IgD-negative memory B cell (primary cell): ENCODE measurements at places on chromosomes 13 and 19. TPM values are rescaled to one million over a fixed set of nuclear protein-coding genes. Genes with fewer than 3 reads are reported as not detected.

Gene TSHZ3
- polyA plus RNA-seq: not detected

Gene SKA3
- polyA plus RNA-seq: 0.43 TPM

Gene DIAPH3
- not detected for polyA plus RNA-seq

Gene EID2B
- polyA plus RNA-seq: 2.5 TPM

Gene RINL
- polyA plus RNA-seq: 61.3 TPM

Gene ZNF331
- polyA plus RNA-seq: 27.1 TPM

Gene CGB3
- polyA plus RNA-seq: not detected

Gene ZNF560
- polyA plus RNA-seq: not detected

Gene GPR12
- not detected for polyA plus RNA-seq
